ENCODE measurements at places on chromosomes 7 and 10. TPM values are rescaled to one million over a fixed set of nuclear protein-coding genes. Genes with fewer than 3 reads are reported as not detected.
A peak's percentile ranks its signal among the peaks of the same experiment; 100 is the strongest.

DNA sequence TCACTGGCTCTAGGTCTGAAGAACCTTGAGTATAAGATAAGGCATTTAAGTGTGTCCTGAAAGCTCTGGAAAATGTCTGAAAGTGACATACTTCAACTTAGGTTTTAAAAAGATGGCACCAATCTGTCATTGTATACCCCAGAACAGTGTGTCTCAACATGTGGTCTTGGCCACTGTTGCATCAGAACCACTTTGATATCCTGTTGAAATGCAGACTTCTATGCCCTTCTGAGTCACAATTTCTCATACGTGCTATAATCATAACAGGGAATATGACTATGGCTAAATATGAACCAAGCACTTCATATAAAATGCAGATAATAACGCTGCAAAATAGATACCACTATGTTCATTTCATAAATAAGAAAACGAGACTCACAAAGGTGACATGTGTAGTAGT lies 38.0 kb upstream of the GPAM start:
- no peak for ATAC-seq

Gene HOXA3
- total RNA-seq: 30.2 TPM

Gene CD36
- 126 TPM for total RNA-seq

Gene SLC16A12
- total RNA-seq: not detected

DNA sequence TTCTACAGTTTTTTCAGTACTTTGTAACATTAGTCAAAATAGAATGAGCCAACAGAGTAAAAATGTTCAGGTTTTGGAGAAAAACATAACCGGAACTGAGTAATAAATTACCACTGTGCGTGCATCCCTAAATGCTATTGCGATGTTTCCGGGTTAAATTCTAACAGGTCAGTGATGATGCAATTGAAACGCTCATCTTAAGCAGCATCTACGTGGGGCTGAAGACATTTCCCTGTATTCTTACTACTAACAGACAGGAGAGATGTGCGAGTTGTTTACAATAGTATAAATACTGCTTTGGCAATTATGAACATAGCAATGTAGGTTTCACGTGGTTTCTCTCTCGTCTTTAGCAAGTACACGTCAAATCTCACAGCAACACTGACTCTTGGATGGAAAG lies 149.4 kb downstream of the USP6NL start:
- ATAC-seq: no peak

GRCh38 chr7:27199849-27200760 lies at the start of gene HOXA13:
Gene HOXA13 (minus strand): TSS chr7:27200091. CDS start chr7:27200077, 14 bp downstream.
- peak; percentile 81 for ATAC-seq

GRCh38 chr7:18638594-18639452 lies 143.3 kb downstream of the HDAC9 start:
- ATAC-seq: peak; percentile 89

GRCh38 chr10:83701799-83702198 lies 437.5 kb upstream of the GHITM start:
- no peak for ATAC-seq

Gene CDH23
- 81.3 TPM for total RNA-seq

- peak; percentile 45 for ATAC-seq
Measured at GRCh38 chr7:121337398-121337797, 8.6 kb downstream of the WNT16 start.

Gene ARMH3
- total RNA-seq: 9.2 TPM

DNA sequence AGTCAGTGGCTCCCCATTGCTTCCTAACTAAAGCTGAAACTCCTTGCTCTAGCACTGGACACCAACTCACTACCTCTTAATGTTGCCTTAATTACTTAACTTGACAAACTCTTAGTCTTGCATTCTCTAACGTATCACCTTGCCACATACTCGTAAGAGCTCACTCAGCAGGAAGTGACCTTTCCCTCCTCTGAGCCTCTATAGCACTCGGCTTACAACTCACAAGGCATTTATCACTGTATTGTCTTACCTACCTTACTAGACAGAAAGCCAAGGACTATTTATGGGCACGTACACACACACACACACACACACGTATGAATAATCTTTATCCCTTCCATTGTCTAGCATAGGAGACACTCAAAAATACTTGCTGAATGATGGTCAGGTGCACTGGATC lies 21.2 kb downstream of the CEP41 start:
- peak; percentile 86 for ATAC-seq

- ATAC-seq: peak; percentile 76
Measured at GRCh38 chr10:91340613-91341362, 69.4 kb upstream of the HECTD2 start.

DNA sequence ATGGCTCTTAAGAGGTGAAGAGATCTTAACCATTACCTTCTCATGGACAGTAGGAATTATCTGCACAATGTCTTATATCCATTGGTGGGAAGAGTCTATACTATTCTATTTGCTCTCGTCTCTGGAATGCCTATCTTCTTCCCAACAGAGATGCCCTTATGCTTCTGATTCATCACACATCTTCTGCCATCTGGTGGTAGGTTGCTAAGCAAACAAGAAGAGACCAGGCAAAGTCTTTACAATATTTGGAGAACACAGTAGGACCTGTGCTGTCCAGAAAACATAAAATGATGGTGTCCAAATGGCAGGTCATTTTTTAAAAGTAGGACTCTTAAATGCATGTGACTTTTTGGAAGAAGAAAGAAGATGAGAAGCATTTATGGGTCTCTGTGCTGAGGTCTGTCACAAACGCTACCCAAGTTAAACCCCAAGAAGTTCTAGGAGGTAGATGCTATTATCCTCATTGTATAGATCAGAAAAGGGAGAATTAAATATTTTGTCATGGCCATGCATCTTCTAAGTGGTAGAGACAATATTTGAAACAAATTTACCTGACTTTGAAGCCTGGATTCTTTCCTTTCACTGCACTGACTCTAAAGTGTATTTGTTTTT lies 67.8 kb upstream of the NXPH1 start:
- peak; percentile 60 for ATAC-seq

DNA sequence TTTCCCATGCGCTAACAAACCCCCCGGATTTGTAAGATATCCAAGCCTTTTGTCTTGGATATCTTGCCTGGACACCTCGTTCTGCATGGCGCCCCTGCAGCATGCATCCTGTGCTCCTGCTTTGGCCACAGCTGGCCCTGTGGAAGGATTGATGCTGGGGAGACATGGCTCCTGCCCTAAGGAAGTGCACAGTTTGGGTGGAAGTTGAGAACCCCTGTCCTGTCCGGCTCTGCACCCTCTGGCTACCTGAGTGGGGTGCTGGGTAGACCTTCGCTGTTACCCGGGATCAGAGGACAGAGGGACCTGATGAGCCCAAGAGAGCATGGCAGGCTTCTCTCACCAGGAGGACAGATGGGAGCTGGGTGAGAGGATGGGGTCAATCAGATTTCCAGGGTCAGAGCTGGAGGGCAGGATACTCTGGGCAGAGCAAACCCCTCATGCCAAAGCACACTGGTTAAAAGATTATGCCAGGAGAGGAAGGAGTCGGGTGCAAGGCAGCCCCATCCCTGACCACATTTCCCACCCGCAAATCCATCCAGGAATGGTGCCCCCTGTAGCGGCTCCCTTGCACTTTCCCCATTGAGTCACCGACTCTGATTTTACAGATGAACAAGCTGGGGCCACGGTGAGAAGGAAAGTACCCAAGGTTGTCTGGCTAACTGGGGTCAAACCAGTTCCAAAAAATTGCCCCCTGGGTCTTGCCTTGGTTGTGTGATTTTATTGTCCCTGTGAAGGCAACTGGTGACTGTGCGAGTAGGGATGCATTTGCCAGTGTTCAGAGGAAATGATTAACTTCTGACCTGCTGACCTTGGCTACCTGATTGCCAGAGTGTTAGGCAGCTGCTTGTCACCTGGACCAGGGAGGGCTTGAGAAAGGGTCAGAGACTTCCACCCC lies 290.1 kb upstream of the ZMIZ1 start:
- no peak for ATAC-seq

- no peak for ATAC-seq
Measured at GRCh38 chr7:142319970-142320369, 62.1 kb upstream of the PRSS58 start.

DNA sequence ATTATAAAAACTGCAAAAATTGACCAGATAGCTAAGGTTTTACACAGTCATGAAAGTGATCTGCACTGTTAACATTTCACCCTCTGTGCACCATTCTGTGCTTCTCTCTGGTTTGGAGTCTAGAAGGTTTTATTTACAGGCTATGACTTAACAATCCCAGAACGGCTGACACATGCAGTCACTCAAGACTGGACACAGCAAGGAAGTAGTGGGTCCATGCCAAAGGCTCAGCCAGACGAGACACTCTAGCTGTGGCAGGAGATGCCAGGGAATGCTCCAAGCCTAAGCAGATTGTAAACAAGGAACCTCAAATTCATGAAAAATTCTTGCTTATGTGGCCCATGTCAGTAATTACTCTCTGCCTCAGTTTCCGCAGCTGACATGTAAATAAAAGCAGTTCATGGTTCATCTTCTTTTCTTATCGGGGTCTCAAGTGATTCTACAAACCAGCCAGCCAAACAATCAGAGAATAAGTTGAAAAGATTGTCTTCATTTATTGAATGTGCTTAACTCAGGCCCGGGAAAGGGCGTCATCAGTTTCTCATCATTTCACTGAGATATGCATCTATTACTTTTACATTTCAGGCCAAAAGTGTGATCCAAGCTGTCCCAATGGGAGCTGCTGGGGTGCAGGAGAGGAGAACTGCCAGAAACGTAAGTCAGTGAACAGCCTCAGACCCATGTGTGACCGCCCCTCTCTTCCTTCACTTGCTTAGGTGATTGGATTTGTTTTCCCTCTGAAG lies 132.1 kb downstream of the EGFR start:
- no peak for ATAC-seq

Gene ZNF680
- total RNA-seq: 19.7 TPM

- no peak for ATAC-seq
Measured at GRCh38 chr10:88159127-88159829, 295.9 kb downstream of the PTEN start.

Gene DNAH11
- 2.7 TPM for total RNA-seq

Gene SFRP4
- 0.08 TPM for total RNA-seq

GRCh38 chr10:108290823-108291222 lies 1126.3 kb upstream of the SORCS1 start:
- ATAC-seq: no peak

Gene UPK3B
- total RNA-seq: not detected

DNA sequence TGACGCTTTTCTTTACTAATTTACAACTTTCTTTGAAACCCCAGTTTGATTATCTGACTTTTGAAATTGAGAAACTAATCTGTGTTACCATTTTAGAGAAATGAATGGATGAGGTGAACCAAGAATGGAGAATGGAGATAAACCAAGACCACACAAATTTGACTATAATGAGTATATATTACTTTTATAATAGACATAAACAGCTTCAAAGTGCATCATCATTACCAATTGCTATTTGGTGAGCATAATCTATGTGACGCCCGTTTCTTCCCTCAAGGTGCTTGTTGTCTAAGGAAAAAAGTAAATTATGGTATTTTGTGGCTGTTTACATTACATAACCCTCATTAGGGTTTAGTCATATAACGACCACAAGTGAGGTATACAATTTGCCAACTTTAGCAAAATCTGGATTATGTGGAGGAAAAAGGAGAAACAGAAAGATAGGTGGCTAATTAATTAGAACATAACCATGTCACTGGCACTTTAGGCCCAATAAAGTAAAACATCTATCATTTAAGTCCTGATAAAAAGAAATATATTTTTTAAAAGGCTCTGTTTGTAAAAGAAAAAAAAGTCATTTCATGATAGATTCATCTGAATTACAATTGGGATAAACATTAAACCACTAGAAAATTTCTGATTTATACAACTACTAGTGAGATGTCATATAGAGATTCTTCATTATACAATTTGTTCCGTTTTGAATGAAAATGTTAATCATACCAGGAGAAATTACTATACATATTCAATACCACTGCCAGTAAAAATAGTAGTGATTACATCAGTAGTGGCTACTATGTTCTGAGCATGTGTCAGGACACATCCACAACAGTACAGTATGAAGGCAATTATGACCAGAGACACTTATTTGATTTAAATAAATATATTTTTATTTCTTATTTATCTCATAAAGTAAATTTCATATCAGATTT lies 118.2 kb upstream of the FAM133B start:
- no peak for ATAC-seq

DNA sequence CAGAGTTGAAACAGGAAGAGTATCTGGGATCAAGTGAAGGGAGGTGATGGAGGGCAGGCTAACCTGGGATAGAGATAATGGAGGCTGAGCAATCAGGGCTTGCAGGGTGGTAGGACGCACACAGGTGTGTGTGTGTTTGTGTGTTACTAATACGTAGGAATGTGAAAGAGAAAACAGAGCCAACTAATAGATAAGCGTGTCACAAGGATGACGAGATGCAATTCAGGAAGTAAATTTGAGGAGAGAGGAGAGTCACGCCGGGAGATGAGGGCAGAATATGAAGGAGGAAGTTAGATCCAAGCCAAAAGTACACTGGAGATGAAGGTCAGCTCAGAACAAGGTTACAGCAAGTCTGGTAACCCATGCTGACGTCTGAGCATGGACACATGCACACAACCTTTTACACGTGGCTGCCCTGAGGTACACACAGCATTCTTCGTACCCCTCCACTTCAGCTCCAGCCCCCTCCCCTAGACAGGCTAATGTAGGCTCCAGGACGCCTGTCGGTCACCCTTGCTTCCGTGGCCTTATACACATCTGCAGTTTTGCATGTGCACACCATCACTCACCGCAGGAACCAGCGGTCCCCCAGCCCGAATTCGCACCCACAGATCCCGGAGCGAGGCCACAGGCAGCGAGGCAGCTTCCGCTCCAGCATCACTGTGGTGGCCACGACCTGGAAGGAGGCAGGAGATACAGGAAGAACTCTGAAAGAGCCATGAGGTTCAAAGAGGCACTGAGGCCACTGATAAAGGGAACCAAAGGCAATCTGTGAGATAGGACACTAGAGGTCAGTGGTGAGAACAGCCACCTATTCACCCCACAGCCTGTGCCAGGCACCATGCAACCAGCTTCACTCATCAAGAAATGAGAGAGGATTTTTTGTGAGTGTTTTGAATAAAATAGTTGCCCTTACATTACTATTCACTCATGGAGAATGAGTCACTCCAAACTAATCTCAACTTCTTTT lies 23.7 kb upstream of the TRPV6 start:
- no peak for ATAC-seq

DNA sequence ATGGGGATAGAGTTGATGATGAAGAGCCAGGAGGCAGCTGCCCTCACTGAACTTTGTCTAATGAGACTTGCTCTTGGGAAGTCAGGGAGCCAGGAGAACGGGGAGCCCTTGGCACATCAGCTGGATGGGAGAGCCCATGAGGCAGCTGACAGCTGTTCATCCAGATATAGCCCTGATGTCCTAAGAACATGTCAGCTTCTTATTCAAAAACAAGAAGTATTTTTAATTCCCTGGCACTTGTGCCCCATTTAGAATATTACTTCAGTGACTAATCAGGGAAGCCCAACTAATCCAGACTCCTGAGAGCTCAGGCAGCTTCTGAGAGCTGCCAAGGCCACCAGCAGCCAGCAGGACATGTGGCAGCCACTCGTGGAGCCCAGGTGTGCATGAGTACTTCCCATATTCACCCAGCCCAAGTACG lies 363.4 kb downstream of the GRID1 start:
- no peak for ATAC-seq

Gene EEPD1
- total RNA-seq: 8.5 TPM

Gene LRRC61
- 5.9 TPM for total RNA-seq

- no peak for ATAC-seq
Measured at GRCh38 chr7:144997512-144997911, 161.7 kb upstream of the TPK1 start.

Data from motor neuron (in vitro differentiated cells).